Esophagus muscularis mucosa (tissue), 4 donors: ENCODE measurements at places on chromosomes 11 and 22. TPM values are rescaled to one million over a fixed set of nuclear protein-coding genes. Genes with fewer than 3 reads are reported as not detected.

- no peak for DNase-seq
These were observed 104.5 kb downstream of the FAT3 start for GRCh38 chr11:92329137-92329536.

DNA sequence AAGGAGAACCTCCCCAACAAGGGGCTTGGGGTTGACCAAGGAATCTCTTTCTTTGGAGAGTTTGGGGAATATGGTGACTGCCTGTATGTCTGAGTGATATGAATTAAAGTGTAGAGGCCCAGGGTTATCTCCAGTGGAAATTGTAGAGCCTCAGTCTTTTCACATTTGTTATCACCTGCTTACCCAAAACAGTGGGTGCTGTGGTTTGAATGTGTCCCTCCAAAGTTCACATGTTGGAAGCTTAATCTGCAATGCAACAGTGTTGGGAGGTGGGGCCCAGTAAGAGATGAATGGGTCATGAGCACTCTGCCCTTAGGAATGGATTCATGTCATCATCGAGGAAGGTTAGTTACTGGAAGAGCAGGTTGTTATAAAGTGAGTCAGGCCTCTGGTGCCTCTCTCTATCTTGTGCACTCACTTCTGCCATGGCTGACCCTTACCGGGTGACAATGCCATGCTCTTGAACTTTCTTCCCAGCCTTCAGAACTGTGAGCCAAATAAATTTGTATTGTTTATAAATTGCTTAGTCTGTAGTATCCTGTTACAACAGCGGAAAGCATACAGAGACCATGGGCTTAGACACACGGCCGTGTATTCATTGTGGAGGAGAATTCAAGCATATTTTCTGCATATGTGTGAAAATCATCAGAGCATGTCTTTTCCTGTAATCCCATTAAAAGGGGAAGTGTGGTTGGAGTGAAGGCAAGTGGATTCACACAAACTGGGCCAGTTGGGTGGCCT lies 114.1 kb upstream of the TBCEL start:
- DNase-seq: no peak

DNA sequence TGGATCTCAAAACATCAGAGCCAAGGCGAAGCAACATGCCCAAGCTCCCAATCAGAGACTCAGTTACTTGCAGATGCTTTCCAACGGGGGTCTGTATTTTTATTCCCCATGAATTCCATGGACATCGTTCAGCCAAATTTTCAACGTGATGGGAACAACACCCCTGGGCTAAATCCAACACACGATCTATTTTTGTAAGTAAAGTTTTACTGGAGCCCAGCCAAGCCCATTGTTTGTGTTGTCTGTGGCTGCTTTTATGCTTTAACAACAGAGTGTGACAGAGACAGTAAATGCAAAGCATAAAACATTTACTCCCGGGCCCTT lies 33.7 kb downstream of the SLC5A1 start:
- peak; percentile 57 for DNase-seq

GRCh38 chr11:128379587-128380580 lies 207.5 kb downstream of the ETS1 start:
- no peak for DNase-seq

DNA sequence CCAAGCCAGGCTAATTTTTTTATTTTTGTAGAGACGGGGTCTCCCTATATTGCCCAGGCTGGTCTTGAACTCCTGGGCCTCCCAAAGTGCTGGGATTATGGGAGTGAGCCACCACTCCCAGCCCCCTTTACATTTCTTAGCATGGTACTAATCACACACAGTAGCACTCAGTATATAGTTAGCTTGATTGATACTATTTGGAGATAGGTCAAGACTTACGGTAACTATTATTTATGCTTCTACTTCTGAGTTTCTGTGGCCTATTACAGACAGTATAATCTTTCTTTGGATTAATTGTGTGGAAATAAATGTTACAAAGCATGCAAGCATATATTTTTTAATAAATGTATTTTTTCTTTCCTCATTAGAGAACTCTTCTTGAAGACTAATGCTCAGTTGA lies 192.2 kb downstream of the UVRAG start:
- DNase-seq: no peak

GRCh38 chr11:113446112-113446511 lies 29.1 kb downstream of the DRD2 start:
- DNase-seq: no peak

GRCh38 chr11:33907421-33907820 lies 15.5 kb upstream of the LMO2 start:
- DNase-seq: no peak

Gene HDHD5
- 45.1 TPM for total RNA-seq

Gene CCDC15
- 0.42 TPM for total RNA-seq
